Femur (tissue), 1 donor: ENCODE measurements at places on chromosomes 12 and 14.

GRCh38 chr12:6294156-6295093, 16.1 kb upstream of the PLEKHG6 start:
- no peak for DNase-seq

DNA sequence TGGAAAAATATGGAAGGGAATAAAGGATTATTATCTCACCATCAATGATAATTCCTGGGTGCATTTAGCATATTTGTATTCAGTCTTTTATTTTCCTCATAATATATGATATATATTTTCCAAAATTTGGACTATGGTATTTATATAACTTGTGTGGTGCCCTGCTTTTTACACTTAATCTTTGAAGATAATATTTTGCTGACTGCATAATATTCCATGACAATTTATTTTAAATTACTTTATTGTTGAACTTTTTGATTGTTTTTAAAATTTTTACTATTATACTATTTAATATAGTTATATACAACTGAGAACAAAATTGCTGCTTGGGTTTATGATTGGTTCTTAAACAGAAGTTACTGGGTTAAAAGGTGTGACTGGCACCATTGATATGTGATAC, 212.3 kb downstream of the TTC6 start:
- DNase-seq: no peak

DNA sequence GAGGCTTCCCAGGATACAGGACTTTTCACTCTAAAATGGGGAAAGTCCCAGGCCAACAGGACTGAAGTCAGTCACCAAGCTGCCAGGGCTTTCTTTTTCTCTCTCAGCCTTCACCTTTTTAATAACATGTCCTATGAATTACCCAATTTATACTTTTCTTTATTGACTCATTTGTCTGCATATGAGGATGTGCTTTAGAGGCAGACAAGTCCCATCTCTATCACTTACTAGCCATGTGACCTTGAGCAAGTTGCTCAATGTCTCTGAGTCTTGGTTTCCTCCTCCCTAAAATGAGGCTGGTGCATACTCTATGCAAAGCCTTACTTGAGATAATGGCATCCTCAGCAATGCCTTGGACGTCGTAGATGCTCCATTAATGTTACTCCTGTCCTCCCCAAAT, 98.1 kb upstream of the TMPO start:
- DNase-seq: no peak

- no peak for DNase-seq
Measured at GRCh38 chr14:20110438-20110837, at the start of gene OR4K17. TSS of gene OR4K17 (plus strand) at chr14:20110739. CDS start at chr14:20117500, 6,761 bp downstream.

GRCh38 chr12:107660861-107661415, 24.7 kb upstream of the PWP1 start:
- DNase-seq: no peak

GRCh38 chr12:75460204-75460603, 20.4 kb upstream of the GLIPR1 start:
- no peak for DNase-seq

- peak; percentile 35 for DNase-seq
Measured at GRCh38 chr12:107318806-107319532, 225.6 kb upstream of the CRY1 start.

GRCh38 chr12:99154216-99154982, 493.2 kb upstream of the GARIN6 start:
- DNase-seq: no peak

GRCh38 chr12:9973949-9974348, 2.7 kb downstream of the CLEC12A start:
- no peak for DNase-seq

DNA sequence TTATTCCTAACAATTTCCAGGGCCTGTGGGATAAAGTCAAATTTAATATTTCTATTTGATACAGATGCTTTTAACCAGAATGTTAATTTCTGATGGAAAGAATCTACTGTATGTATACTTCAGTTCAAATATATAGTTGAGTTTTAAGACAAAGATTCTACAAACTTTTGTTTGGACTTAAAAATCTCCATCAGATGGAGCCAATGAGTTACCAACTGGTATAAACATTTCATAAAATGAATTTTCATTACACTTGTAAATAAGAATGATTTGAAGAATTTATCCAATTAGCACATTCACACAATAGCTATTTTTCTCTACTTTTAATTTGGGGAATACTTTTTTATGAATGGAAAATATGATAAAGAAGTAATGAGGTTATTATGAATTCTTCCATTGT, 425.2 kb upstream of the MIS18BP1 start:
- no peak for DNase-seq

DNA sequence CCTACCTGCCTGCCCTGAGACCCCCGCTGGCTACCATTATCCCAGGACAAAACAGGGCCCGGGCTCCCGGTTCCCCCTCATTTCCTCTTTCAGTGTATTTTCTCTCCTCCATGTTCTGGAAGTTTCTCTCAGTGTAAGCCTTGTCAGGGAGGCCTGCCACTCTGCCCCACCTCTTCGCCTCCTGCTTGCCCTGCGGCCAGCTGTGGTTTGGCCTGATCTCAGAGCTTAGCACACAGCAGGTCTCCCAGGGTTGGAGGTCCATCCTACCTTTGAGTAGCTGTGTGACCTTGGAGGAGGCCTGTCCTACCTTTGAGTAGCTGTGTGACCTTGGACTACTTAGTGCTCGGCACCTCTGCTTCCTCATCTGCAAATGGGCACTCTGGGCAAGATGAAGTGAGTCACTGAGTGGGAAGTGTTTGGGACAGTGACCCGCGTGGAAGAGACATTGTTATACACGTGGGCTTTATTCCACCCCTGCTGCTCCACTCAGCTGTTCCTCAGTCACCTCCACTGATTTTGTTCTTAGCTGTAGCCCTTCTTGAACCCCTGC, 212.7 kb downstream of the ZFP36L1 start:
- DNase-seq: no peak

- no peak for DNase-seq
Measured at GRCh38 chr14:36768638-36769337, 107.1 kb downstream of the PAX9 start.

GRCh38 chr14:23320584-23321571, at the start of gene PABPN1:
TSS of gene PABPN1 (plus strand) at chr14:23321457. CDS start at chr14:23321470, 13 bp downstream.
- peak; percentile 99 for DNase-seq

GRCh38 chr12:120862664-120863063, 41.5 kb downstream of the SPPL3 start:
- DNase-seq: no peak

- no peak for DNase-seq
Measured at GRCh38 chr14:65962952-65963351, 523.2 kb upstream of the CCDC196 start.

DNA sequence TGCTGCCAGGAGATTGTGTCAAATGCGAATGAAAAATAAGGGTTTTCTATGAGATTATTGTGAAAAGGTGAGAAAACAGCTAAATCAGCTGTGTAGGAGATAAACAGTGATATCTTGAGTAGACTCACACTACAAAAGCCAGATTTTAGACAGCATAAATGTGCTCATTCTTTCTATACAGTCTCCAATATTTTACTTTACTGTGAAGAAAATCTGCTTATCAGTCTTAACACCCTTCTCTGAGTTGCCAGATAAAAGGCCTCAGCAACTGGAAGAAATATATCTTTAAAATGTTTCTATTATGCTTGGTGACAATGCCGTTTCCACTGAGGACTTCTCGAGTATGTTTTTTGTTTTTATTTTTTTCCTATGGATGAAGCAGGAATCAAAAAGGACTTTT, 47.0 kb upstream of the PTCSC3 start:
- no peak for DNase-seq

DNA sequence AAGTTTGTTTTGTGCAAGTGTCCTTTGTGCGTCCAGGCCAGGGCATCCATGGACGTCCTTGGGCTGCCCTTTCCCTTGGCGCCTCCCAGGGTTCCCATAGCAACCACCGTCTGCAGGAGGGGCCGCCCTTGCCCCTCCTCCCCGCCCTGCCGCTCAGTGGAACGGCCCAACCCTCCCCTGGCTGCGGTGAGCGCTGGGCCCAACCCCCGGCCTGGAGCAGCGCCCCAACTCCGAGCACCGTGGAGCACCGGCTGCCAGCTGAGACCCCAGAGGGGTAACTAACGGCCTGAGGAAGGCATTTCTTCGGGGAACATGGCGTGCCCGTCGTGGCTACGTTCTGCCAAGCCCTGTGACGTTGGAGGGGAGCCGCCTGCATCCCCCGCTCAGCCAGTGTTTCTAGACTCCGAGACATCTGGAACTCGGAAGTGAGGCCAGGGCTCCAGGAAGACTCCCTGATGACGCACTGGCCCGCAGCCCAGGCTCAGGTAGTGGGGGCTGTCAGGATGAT, 5.3 kb upstream of the ACACB start:
- peak; percentile 92 for DNase-seq

DNA sequence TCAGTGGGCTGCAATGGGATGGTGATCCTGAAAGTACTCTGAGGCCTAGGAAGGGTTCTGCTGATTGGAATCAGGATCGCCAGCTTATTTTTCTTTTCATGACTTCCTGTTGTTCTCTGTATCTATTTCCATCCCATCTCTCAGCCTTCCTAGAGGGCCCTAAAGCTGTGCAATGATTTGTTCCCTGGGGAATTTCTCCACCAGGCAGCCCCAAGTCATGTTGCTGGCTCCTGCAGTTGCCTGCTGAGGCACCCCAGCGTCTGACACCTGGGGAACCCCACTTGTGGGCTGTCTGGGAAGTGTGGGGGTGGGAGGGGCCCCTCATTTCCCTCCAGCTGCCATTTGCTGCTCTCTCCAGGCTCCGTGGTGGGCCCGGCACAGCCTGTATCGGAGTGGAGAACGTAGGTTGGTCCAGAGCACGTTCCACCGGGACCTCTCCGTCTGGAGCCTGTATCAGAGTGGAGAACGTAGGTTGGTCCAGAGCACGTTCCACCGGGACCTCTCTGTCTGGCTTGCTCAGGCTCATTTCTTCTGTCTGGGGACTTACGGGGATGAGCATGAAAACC, 138.3 kb downstream of the TSPAN9 start:
- DNase-seq: no peak

DNA sequence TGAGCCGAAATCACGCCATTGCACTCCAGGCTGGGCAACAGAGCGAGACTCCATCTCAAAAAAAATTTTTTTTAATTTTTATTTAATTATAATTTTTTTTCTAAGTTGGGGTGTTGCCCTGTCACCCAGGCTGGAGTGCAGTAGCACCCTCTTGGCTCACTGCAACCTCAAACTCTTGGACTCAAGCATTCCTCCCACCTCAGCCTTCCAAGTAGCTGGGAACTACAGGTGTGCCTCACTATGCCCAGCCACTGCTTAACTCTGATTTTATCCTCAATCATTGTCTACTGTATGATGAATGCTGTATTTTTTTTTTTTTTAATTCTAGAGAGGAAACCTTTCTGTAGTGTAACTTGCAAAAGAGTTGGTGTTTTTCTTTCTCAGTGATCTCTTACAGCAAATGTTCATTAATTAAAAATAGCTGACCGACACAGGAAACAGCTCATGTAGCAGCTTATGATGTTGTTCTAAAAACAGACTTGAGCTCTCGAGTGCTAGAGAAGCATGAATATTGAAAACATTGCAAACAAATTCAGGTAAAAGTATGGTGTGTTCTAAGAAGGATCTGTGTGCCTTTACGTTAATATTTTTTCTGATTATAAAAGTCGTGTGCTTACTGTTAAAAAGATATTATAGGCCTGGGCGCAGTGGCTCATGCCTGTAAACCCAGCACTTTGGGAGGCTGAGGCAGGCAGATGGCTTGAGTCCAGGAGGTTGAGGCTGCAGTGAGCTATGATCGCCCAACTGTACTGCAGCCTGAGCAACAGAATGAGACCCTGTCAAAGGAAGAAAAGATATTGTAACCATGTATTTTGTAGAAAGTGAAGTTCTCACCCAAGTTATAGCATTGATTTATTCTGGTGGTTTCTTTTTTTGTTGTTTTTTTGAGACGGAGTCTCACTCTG, 68.9 kb downstream of the FGD4 start:
- no peak for DNase-seq

DNA sequence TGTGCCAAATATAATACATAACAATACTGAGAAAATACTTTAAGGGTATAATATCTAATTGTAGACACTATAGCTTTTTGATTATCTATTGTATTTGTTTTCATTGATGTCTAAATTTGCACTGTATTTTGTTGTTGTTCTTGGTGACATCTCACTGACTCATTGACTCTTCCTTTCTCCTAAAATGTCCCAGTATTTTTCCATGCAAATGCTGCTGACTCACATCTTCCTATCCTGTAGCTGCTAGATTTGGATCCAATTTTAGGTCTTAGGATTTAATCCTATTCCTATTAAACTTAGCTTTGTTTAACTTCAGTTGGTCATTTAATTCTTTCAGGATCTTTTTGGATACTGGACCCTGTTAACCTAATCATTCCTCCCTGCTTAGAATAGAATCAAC, 148.5 kb downstream of the TMTC2 start:
- no peak for DNase-seq

DNA sequence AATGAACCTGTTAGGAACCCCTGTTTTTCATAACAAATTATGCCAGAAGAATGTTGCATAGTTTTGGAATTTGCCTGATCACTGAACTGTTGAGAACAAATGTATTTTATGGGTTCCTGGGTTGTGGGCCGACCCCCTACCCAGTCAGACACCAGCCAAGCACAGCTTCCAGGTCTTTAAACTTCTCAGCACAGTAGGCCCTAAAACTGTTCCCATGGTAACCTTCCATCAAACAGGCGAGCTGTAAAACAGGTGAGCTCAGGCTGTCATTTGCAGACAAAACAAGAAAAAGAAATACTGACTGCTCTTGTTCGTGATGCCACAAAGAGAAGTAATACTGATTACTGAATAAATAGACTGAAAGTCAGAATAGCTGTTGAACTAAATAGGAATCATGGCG, 147.0 kb downstream of the PTPRO start:
- DNase-seq: no peak

- no peak for DNase-seq
Measured at GRCh38 chr12:76094754-76095153, 10.3 kb upstream of the NAP1L1 start.

DNA sequence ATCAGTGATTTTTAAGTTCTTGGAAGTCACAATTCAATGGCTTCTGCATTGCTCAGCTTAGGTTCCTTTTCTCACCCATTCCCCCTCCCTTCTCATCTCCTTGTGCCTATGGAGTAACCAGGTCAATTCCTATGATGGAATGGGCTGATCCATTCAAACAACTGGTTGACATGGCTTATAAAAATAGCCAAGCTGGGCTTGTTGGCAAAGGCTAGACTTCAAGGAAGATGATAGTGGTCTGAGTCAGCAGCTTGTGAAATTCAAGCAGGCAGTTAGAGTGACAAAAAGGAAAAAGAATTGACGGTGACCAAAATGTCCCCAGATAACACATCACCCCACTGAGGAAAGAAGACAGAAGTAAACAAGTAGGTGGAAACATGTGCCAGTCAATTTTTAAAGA, 119.9 kb upstream of the PCED1B start:
- no peak for DNase-seq

DNA sequence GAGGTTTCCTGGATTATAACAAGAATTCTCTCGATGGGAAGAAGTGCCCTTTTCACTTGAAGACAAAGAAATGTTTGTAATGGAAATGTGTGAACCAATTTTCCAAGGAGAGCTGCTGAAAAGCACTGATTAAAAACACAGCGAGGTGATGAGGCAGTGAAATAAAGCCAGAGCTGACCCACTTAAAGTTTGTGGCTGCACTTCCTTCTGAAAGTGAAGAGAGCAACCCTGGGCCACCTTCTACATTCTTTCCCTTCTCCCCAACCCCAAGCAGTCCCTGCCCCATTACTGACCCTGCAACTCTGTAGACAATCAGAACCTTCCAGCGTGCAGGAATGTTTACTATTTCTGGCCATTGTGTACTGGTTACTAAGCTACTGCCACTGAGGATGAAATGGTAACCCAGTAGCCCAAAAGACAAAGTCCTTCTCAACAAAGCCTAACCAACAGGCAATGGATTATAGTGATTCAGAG, 173.9 kb downstream of the TTC7B start:
- no peak for DNase-seq
